ENCODE measurements at places on chromosomes 5 and 9. TPM values are rescaled to one million over a fixed set of nuclear protein-coding genes. Genes with fewer than 3 reads are reported as not detected.

Gene COL27A1
- 9.9 TPM for total RNA-seq

Gene TAS2R1
- not detected for total RNA-seq

Gene NMUR2
- 0.10 TPM for total RNA-seq

Gene SLC46A2
- total RNA-seq = not detected

Gene GZMA
- not detected for total RNA-seq

Gene TIMD4
- total RNA-seq = 1.4 TPM

Gene CFAP157
- 0.08 TPM for total RNA-seq

Gene LEAP2
- 0.62 TPM for total RNA-seq

Gene ANKDD1B
- total RNA-seq = not detected

Gene LPAR1
- 23.3 TPM for total RNA-seq

Gene MEGF10
- total RNA-seq = not detected

Gene PCAT7
- total RNA-seq = 0.74 TPM

Gene CSF2
- total RNA-seq = 0.38 TPM

Gene DNAH5
- 2.2 TPM for total RNA-seq

Gene MCCC2
- total RNA-seq = 40.6 TPM

Gene SLC27A6
- not detected for total RNA-seq

Gene NFIB
- 6.8 TPM for total RNA-seq

Gene SOWAHA
- 0.10 TPM for total RNA-seq

Gene SLC31A1
- total RNA-seq = 21.2 TPM

Gene CEP120
- 9.0 TPM for total RNA-seq

Gene MAT2B
- 52.8 TPM for total RNA-seq

Gene RABGAP1
- total RNA-seq = 13.4 TPM

Gene SEMA4D
- total RNA-seq = 5.4 TPM

Gene KIF4B
- 0.06 TPM for total RNA-seq

Gene CAVIN4
- total RNA-seq = 0.29 TPM

Gene MYOZ3
- not detected for total RNA-seq

Gene ENTPD2
- 3.3 TPM for total RNA-seq

Gene ADAMTS13
- total RNA-seq = 0.60 TPM

Gene GPR107
- 33.4 TPM for total RNA-seq

Gene ENTPD8
- 0.24 TPM for total RNA-seq

Gene SLIT3
- 16.4 TPM for total RNA-seq

Gene FGD3
- 0.93 TPM for total RNA-seq

Gene CDH18
- not detected for total RNA-seq

Gene BNIP1
- total RNA-seq = 18.1 TPM

Gene DMXL1
- total RNA-seq = 6.3 TPM

Gene PHF24
- 0.14 TPM for total RNA-seq

Gene FANCC
- 13.9 TPM for total RNA-seq

Gene WWC1
- total RNA-seq = 86.6 TPM

Gene GLDC
- 13.6 TPM for total RNA-seq

Gene DBH
- not detected for total RNA-seq

Gene C8G
- 1.7 TPM for total RNA-seq

Measured in A549 treated with Hydrocortisone at 1 μM for 4 hours (cell line).